ENCODE measurements at places on chromosomes 3 and 15.

DNA sequence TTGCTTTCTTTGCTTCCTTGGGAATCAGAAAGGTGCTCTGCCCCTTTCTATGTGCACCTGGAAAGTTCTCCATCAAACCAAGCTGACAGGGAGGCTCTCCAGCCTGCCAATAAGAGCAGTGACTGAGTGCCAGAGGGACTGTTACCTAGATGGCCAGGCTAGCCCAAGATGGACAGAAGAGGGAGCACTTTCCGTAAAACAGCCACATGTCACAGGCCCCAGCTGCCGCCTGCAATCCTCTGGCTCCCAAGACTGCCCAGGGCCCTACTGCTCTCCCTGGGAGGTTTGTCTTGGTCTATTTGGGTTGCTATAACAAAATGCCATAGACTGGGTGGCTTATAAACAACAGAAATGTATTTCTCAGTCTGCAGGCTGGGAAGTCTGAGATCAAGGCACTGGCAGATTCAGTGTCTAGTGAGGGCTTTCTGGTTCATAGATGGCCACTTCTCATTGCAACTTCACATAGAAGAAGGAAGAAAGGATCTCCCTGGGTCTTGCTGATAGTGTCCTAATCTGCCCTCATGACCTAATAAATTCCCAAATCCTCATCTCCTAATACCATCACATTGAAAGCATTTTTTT is 72.3 kb downstream of the TAMM41 start:
- no peak for DNase-seq

- DNase-seq: peak; percentile 91
Measured at GRCh38 chr15:85330901-85331588, 49.4 kb upstream of the AKAP13 start.

DNA sequence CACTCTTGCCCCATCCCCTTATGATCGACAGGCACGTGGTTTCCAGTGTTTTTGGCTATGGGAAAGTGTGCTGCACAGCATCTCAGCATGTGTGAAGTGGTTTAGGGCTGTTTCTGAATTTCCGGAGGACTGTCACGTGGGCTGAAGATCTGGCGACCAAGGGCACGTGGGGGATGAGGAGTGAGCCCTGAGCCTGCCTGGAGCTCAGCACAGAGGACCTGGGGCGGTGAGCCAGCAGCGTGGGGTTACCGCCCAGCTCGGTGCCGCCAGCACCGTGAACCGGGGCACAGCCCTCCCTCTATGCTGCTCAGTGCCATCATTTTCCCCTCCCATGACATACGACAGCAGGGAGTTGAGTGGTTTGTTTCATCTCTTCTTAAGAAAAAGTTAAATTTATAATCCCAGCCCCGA is 150.2 kb downstream of the DNAJB8 start:
- no peak for DNase-seq

DNA sequence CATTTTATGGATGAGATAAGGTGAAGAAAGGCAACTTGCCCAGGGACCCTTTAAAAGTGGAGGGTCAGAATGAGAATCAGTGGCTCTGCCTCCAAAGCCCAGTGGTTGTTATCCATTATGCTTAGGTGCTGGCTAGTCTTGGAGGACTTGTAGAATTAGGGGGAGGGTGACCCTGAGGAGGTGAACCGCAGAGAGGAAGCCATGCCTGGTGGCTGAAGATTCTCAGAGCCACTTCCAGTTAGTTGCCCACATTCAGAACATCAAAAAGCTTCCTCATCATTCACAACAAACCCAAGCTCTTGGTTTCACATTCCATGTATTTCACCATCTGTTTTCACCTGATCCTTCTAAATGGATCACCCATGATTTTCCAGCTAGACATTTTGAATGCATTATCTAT is 11.2 kb downstream of the EBLN2 start:
- no peak for DNase-seq

GRCh38 chr15:76526111-76526510 is 189.5 kb downstream of the ISL2 start:
- no peak for DNase-seq

DNA sequence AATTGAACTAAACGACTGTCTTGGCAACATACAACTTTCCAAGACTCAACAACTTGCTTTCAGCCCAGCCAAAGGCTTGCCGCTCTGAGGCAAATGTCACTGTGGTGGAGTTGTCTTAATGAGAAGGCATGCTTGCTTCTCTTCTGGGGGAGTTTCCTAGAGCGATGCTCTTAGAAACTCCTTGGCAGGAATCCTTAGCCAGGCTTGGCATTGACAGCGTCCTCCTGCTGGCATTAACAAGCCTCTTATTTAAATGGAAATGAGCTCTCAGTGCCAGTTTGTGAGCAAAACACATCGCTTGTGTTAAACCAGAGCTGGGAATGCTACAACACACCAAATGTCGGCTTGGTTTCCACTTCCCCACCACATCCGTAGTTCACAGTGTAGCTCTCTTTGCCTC is 265.5 kb upstream of the TPRG1 start:
- DNase-seq: no peak

GRCh38 chr3:159536876-159537275 is 451.8 kb upstream of the IL12A start:
- DNase-seq: no peak

- DNase-seq: peak; percentile 57
Measured at GRCh38 chr3:101069901-101070798, 76.9 kb upstream of the ABI3BP start.

GRCh38 chr15:85071504-85071903 is 89.8 kb downstream of the PDE8A start:
- DNase-seq: no peak

- no peak for DNase-seq
Measured at GRCh38 chr15:59885832-59886231, 118.3 kb upstream of the FOXB1 start.
